ENCODE measurements at places on chromosomes 6 and 20. TPM values are rescaled to one million over a fixed set of nuclear protein-coding genes. Genes with fewer than 3 reads are reported as not detected.

DNA sequence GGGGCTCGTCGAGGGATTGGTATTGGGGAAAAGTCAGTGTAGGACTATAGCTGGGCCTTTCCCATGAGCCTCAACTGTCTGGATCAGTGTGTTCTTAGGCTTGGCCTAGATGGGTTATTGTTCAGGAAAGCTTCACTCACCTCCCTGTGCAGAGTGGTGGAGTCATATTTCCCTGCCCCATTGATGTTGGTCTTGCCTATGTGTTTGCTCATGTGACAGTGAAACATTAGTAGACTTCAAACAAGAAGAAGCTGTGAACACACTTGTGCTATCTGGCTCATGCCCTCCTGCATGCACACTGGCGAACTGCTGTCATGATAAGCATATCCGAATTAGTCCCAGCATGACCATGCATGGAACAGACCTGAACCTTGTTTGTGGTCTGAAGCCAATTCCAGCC lies 171.1 kb downstream of the DHX35 start:
- no peak for DNase-seq

GRM1 gene
- total RNA-seq = 0.79 TPM

GRCh38 chr6:150528648-150529285 lies 70.9 kb upstream of the PLEKHG1 start:
- DNase-seq = peak; percentile 77

UBD gene
- not detected for total RNA-seq

PRR18 gene
- 0.13 TPM for total RNA-seq

- DNase-seq = no peak
Observed at GRCh38 chr6:14639983-14640599, 522.5 kb downstream of the CD83 start.

- no peak for DNase-seq
Observed at GRCh38 chr6:20658516-20658915, 124.3 kb downstream of the CDKAL1 start.

DNA sequence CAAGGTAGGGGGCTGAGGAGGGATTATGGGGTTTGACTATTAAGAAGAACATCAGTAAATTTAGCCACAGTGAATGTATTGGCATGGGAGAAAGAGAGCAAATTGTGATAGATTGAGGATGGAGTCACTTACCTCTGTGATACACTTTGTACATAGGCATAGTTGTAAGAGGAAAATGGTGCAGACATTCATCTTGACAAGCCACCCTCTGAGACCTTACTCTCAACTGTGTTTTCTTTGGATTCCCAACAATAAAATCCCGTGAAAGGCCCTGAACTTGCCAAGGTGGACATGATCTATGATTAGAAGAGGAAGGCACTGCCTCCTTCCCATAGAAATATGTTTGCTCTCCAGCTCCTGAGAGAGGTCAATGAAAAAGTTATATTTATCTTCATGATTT lies 18.6 kb upstream of the TENT5A start:
- no peak for DNase-seq

DNA sequence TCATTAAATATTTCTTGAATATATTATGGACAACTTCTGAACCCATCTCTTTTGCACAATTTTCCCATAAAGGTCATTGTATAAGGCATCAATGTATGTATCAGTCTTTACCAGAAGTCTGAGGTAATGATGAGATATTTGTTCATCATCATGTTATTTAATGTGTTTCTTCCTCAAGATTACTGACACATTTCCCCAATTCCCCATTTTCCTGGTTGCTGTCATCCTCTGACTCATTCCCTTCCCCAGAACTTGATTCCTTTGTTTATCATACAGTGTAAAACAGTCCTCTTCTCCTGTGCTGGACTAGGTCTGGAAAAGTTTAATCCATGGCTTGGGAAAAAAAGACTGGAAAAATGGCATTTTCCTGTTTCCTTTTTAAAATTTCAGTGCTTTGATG lies 107.9 kb upstream of the FLRT3 start:
- DNase-seq = no peak

- no peak for DNase-seq
Observed at GRCh38 chr6:138582573-138582972, 83.3 kb upstream of the NHSL1 start.

DNA sequence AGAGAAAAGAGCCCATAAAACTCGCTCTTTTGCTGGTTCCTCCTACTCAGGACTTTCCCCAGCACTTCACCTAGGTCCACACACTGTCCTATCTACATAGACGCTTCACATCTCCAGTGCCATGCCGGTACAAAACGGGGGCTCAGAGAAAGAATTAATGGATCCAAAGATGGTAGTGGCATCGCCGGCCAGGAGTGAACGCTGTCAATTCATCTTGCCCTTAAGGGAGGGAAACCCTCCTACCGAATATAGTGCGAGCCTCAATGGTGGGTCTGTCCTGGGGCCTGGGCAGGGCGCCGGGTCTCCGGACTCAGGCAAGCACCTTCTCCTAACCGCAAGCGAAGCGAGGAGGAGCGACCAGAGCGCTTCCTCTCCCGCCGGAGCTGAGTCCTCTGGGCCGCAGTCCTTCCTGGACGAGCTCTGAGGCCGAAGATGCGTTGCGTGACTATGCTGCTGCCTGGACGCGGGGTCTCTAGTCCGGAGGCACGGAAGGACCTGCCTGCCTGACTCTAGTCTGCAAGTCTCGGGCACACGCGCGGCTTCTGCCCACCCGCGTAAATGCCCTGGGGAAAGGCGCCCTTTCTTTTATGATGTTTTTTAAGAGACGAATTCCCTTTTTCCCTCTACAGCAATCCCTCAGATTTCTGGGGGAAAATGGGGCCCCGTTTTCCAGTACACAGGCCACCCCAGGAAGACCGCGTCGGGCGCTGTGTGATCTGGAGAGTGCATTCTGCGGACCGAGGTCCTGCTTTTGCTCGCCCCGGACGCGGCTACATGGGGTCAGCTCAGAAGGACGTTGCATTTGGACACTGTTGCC lies 100.1 kb upstream of the PRDM1 start:
- DNase-seq = peak; percentile 59

DNA sequence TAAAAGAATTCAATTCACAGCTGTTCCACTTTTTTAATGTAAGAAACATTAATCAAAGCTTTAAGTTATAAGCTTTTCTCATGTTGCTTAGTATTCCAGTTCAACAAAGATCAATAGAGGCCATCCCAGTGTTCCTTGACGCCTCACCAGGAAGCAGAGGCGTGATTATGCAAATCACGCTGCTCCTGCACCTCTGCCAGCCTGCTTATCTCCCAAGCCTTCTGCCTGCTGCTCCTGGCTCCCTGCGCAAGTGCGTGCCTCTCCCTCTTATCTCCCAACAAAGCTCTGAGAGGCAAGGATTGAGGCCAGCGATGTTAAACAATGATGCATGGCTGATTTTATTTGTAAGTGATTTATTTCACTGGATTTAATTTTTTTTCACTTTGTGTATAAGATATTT lies 42.8 kb downstream of the INSM1 start:
- peak; percentile 87 for DNase-seq

SOBP gene
- 12.6 TPM for total RNA-seq

DNA sequence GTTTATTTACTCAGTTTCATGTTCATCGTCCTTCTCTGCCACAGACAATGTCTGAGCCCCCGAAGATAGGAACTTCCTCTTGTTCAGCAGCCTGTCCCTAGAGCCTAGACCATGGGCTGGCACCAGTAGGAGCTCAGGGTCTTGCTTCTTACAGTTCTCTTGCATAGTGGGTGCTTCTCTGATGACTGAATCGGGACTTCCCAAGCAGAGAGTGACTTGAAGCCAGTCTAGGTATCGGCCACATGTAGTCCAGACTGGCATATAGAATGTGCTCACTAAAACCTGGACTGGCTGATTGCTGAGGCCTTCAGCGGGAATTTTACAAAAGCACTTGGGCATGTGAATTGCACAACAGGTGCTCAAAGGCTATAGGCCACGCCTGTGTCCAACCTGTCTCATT lies 52.0 kb downstream of the PRDM1 start:
- no peak for DNase-seq

ACSS1 gene
- total RNA-seq = not detected

DNA sequence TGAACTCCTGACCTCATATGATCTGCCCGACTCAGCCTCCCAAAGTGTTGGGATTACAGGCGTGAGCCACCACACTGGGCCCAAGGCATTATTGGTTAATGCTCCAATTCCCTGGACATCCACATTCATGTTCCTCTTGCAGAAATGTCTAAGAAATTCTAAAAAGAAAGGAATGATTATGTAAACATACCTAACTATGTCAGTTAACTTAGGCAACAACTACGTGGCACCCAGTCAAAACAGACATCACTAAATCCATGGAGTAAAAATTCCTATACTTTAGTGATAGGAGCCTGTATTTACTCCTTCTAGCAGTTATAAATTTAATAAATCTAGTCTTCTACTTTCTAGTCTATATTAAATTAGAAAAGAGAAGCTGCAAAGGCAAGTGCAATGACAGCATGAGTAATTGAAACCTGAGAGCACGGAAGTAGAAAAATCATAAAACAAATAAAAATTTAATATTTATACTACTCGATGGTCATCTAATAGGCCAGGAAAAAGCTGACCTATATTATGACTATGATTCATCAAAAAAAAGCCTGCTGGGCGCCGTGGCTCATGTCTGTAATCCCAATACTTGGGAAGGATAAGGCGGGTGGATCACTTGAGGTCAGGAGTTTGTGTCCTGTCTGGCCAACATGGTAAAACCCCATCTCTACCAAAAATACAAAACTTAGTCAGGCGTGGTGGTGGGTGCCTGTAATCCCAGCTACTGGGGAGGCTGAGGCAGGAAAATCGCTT lies 4.2 kb downstream of the AHI1 start:
- no peak for DNase-seq

DNA sequence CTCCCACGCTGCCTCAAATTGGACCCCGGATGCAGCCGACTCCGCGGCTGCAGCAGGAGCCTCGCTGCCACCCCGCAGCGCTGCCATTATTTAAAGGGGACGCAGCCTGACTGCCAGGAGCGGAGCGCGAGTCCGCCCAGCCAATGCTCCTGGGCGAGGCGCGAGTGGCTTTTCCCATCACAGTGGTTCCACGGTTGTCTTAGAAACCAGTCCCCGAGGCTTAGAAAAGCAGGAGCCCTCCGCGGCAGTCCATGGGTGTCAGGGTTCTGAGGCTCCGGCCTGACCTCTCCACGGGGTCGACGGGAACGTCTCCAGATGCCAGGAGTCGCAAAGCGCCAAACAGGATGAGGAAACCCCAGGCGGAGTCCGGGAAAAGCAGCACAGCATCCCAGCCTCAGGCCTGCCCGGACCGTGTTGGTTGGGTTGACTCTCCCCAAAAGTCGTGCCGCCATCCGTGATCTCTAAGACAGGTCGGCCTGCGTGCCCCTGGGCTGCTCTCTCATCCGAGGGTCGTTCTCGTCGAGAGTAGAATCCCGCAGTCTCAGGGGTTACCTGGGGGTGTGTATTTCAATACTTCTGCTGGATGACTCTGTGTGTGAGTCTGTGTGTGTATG lies 975.8 kb upstream of the DEFB115 start:
- no peak for DNase-seq

DNA sequence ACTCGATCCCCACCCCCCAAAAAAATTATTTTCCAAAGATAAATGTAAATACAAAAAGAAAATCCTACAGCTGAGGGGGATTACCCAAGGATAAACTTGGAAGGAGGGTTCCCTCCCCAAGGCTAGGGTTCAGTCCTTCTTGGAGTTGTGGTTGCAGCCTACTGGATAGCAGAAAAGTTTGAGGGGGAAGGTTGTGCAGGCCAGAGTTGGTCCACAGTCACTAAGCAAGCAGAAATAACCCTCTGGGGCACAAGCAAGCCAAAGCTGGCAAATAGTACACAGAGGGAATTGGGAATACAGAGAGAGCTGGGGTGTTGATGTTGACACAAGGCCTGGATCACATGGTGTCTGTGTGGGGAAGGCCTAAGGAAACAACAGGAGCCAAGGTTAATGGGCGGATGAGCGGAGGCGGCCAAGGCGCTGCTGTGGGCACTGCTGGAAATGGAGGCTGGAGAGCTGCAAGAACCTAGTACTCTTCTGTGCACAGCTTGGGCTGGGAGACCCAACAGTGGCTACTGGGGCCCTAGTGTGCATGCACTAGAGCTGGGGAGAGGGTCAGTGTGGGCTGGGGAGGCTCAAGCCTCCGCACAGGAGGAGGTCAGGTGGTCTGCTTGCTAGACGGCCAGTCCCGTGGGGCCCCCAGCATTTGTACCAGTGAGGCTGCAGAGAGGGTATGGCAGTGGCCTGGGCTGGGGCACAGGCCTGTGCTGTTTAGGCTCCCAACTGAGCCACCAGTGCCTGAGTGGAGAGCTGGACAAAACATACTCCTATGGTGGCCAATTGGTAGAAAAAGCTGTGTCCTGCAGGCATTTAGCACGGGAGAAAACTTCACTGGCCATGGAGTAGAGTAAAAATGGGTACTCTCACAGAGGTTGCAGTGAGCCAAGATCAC lies 5.5 kb upstream of the SNRPB start:
- no peak for DNase-seq

SLC17A2 gene
- not detected for total RNA-seq

DNA sequence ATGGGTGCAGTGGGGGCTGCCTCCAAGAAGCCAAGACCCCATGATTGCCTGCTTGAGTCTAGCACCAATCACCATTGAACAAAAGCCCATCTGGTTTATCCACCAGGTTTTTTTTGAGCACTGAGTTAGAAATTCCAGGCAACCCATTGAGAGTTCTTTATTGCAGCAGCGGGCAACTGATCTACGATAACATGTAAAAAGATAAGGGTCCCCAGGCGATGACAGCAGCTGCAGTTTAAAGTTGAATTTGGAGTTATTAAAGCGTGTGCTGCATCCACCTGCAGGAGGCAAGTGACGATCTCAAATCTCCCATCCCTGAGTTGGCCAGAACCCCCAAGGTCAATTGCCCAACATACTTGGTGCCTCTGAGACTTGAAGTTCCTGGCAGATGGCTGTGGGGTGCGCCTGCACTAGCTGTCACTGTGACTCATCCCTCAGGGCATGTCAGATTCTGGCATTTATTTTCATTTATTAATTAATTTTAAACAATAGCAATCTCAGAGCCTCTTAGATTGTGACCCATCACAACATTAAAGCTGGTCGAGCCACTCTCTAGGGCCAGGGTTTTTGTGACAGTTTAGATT lies 290.4 kb upstream of the SULF2 start:
- no peak for DNase-seq

DNA sequence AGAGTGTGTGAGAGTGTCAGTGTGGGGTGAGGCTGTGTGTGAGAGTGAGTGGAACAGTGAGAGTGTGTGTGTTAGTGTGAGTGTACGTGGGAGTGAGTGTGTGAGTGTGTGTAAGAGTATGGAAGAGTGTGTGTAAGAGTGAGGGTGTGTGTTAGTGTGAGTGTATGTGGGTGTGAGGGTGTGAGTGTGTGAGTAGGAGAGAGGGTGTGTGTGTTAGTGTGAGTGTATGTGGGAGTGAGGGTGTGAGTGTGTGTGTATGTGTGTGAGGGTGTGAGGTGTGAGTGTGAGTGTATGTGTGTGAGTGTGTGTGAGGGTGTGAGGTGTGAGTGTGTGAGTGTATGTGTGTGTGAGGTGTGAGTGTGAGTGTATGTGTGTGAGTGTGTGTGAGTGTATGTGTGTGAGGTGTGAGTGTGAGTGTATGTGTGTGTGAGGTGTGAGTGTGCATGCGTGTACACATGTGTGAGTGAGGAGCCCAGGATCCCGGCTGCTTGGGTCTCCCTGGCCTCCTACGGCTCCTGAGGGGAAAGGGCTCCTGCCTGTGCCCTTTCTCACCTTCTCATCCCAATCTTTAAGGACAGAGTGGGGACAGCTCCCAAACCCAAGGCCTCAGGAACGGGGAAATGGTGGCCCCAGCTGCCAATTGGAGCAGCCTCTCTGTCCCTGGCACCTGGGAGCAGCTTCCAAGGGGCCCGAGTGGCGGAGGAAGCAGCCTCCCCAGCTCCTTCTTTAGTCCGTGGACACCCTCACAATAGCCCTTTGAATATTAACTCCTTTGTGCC lies 100.2 kb downstream of the PSMB1 start:
- no peak for DNase-seq

All from neural progenitor cell (in vitro differentiated cells).